ENCODE measurements at places on chromosomes 12 and 14.
A peak's percentile ranks its signal among the peaks of the same experiment; 100 is the strongest.

- no peak for DNase-seq
These were observed 691 bp downstream of the SLC2A13 start for GRCh38 chr12:40105265-40105514.

DNA sequence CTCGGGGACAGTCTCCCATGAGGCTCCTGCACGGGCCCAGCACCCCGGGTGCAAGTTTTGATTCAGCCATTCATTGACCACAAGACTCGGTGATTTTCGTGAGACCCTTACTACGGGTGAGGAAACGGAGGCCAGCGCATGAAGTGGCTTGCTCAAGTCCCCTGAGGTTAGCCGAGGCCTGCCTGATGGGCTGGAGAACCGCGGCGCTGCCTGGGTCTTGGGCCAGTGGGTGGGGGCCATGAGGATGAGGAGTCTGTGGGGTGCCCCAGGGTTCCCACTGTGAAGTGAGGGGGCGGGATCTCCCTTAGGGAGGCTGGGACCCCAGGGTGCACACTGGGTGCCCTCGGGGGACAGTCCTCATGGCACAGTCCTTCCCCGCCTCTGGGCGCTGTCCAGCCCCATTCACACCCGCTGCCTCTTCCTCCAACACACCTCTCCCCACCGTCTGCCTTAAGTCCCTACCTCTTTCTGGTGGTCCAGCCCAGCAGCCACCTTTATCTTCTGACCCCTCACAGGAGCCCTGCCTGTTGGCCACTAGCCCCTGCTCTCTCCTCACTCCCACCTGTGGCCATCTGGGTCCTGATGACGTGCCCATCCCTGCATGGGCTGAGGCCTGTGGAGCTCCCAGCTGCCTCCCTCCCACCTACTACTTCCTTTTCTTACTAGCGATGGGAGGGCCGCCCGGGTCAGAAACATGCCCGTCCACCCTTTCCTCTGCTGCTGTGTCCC is 16.3 kb downstream of the BEGAIN start:
- no peak for DNase-seq

DNA sequence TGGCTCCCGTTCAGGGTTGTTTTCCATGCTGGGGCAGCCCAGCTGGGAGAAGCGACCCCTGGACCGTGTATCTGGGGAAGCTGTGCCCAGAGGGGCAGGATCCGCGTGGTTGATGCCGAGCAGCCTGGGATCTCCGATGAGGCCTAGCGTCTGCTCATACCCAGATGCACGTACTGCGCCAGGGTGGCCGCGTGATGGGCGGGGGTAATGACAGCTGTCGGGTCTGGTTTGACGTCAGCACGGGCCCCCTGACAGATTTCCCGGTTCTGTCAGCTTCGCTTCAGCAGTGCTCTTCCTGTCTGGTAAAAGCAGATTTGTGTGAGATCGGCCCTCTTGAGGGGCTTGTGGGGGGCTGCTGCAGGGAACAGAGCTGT is 147.3 kb downstream of the TSPAN9 start:
- DNase-seq, result no peak

DNA sequence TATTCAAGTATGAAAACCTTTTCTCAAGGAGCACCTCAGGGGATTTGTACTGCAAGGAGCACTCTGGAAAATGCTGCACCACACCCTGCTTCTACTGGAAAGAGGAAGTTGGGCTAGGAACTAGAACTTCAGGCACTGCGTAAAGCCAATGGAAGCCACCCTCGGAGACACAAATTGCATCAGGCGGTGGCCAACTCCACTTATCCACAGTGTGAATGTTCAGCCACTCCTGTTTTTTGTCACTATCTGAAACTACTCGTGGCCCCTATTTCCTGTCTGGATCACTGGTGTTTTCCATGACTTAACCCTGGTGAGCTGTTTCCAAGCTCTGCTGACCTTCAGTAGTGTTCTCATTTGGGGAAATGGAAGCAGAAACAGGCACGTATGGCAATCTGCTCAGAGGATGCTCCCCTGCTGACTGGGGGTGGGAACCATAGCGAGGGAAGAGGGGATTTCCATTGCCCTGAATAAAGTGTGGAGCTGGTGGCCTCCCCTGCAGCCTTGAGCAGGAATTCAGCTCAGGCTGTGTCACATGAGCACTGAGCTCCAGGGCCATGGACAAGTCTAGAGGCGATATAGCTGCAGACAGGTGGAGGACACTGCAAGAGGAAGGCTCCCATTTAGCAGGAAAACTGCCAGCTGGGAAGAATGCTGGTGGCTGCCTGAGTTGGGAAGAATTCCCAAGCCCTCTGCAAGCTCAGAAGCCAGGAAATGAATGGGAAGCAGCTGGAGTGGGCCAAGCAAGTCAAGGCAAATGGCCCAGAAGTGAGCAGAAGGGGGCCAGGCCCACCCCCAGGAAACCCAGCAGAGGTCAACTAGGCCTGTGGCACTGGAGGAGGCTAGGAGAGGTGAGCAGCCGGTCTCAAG is 50.5 kb upstream of the RAP1B start:
- DNase-seq, result no peak

- DNase-seq, result peak; percentile 63
These were observed 175.2 kb downstream of the RMST start for GRCh38 chr12:97637770-97638169.

GRCh38 chr12:76284816-76285750 is 63.1 kb downstream of the BBS10 start:
- DNase-seq, result no peak

DNA sequence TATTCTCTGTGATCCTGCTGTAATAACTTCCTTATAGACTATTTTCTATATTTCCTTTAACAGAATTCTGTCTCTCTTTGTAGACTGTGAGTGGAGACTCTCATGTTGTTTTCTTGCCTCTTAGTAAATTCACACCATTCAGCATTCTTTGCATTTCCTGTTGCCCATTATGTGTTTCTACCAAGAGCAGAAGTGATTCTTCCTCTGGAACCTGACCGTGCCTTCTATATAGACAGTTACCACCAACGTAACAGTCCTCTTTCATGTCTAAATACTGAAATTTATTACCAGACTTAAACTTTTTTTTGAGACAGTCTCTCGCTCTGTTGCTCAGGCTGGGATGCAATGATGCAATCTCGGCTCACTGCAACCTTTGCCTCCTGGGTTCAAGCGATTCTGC is 31.1 kb downstream of the METAP2 start:
- no peak for DNase-seq

DNA sequence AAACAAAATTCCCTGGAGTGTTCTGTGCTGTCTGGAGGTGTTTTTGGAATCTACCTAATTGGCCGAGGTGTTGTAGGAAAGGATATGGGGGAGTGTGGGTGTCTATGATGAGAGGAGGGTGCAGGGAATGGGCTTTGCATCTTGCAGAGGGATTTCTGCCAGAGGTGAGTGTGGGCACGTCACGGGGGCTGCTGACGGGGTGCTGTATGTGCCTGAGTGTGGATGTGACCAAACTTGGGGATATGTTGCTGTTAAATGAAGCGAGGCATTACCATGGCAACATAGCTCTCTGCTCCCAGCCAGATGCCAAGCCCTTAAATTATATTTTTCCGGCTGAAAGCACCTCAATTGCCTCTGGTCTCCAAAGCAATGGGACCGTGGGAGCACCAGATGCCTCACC is 44.3 kb upstream of the SPTLC2 start:
- peak; percentile 90 for DNase-seq

DNA sequence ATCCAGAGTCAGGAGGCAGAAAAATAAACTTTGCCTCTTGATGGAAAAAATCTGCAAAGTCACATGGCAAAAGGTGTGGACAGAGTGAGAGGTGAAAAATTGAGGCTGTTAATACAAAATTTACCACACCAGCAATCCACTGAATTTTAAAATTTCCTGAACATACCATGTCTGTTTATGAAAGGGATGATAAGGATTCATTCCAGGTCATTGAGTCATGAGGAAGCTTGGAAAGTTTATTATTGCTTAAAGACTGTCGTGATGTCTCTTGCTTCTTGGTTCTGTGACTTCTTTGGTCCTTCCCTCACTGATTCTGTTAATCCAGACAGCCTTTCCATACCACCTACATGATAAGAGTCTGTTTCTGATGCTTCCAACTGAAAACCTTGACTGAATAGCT is 73.2 kb downstream of the TTC6 start:
- no peak for DNase-seq

GRCh38 chr14:32694795-32695449 is 243.8 kb upstream of the NPAS3 start:
- no peak for DNase-seq

GRCh38 chr14:105126126-105126980 is 42.2 kb downstream of the JAG2 start:
- DNase-seq, result no peak

DNA sequence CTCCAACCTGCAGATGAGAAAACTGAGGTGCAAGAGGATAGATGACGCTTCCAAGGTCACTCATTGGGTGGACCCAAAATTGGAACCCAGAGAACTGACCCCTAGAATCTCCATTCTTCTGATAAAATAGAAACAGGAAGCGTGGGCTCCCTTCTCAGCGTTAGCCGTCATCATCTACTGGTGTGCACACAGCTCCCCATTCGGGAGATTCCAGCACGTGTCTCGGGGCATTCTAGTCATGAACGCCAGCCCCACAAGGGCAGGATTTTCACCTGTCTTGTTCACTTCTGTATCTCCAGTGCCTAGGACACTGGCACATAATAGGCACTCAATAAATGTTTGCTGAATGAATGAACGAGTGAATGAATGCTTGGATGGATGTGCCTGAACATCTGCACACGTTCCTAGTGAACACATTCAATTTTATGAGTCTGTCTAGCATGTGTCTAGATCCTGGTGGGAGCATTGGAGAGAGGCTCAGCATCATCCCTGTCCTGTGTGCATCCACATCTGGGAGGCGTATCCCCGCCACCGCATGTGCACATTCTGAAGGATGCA is 30.5 kb downstream of the RASAL1 start:
- no peak for DNase-seq

- DNase-seq, result no peak
These were observed 14.1 kb downstream of the GABARAPL1 start for GRCh38 chr12:10226731-10227130.

DNA sequence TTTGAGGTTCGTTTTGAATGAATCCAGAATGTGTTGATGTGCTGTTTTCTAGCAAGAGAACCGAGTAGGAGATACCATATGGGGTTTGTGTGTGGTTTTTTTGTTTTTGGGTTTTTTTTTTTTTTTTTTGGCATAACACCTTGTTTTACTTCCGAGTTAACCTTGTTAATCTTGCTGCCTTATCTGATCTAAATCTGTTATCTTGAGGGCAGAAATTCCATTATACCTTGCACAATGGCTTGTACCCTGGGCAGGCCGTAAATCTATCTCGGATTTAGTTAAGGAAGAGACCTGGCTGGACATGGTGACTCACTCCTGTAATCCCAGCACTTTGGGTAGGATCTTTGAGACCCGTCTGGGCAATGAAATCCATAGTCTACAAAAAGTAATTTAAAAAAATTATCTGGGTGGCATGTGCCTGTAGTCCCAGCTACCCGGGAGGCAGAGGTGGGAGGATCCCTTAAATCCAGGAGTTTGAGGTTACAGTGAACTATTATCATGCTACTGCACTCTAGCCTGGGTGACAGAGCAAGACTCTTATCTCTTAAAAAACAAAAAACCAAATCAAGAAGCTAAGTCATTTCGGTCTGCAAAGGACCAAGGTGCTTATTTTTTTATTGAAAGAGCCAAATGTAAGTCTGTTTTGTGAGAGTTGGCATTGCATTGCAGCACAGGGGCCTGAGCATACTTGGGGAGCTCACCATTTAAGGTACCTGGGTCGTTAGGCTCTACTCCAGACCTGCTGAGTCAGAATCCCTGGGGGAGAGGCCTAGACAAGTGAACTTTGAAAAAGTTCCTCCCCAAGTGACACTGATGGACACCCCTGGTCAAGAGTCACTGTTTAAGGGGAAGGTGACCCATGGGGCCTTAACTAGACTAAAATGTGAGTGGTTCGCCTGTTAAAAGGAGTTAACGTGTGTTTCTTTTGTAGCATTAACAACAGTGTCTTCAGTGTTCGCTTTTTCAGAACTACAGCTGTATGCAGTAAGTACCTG is 6.7 kb downstream of the DLST start:
- DNase-seq, result no peak

DNA sequence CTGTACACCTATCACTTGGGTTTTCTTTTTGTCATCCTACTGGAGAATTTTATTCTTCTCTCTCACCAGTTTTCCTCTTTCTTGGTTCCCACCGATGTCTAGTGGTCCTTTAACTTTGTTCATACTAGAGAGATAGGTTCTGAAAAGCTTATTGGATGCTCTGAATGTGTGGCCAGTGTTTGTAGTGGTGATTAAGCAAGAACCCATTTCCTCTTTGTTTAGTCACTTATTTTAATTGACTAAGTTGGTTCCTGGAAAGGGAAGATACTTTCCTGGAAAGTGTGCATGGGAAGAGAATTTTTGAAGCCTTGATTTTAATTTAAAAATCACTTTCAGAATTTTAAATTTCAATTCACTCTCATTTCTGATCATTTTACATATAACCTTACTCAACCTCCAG is 127.2 kb downstream of the OTOGL start:
- DNase-seq, result no peak

DNA sequence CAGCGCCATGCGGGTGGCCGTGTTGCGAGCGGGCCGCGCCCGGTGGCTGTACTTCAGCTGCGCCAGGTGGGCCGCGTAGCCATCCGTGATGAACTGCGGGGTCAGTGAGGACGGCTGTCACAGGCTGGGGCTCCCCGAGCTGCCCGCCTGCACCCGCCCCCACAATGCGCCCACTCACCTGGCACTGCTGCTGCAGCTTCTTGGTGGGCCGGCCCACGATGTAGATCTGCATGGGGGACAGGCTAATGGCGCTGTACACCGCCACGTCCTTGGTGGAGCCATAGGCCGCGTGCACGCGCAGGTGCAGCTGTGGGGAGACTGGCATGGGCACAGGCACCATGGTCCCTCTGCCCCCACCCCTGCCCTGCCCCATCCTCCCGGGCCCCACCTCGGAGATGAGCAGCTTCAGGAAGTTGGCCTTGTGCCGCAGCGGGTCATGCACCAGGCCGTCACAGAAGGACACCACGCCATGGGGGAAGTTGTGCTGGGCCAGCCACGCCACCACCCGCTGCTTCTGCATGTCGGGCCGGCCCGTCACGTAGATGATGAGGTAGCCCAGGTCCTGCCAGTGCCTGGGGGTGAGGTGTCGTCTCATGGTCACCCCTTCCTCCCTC is 5.9 kb downstream of the ARL6IP4 start:
- no peak for DNase-seq

GRCh38 chr12:15855646-15856045 is 26.5 kb upstream of the STRAP start:
- DNase-seq, result no peak

DNA sequence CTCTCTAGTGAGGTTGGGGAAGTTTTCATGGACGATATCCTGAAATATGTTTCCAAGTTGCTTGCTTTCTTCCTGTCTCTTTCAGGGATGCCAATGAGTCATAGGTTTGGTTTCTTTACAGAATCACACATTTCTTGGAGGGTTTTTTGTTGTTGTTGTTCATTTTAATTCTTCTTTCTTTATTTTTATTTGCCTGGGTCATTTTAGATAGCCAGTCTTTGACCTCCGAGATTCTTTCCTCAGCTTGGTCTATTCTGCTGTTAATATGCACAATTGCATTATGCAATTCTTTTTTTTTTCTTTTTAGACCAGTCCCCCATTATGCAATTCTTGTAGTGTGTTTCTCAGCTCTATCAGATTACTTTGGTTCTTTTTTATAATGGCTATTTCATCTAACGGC is 338.9 kb downstream of the AEBP2 start:
- no peak for DNase-seq

- DNase-seq, result no peak
These were observed 358.0 kb downstream of the DAD1 start for GRCh38 chr14:22231018-22231417.

Data from NCI-H2081 (cell line).